ENCODE measurements at places on chromosomes 12 and 14.
A peak's percentile ranks its signal among the peaks of the same experiment; 100 is the strongest.

DNA sequence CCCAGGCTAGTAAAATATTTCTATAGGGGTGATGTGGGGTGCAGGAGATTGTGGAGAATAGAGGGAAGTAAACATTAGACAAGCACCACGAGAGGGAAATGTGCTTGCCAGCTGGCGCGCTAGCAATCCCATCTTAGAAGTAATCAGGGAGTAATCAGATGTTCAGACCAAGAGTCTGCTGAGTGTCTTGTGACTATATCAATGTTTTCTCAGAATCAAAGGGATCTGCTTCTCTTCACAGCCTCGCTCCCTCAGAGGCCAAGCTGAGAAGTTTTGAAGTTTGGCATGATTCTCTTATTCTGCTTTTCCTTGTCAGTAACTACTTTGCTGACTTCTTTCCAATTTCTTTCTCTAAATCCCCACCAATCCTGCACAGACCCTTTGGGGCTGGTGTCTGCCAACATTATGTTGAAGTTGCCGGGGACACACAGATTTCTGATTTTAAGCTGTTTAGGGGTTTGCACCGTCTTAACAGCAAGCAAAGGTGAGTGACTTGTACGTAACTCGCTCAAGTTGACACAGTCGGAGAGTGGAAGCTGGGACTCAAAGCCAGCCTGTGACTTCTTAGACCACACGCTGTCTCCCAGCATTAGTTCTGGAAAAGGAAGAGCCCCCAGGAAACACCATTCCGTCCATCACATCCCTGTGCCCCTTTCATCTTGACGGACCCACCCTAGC, 22.0 kb upstream of the TSPAN9 start:
- DNase-seq, result no peak

DNA sequence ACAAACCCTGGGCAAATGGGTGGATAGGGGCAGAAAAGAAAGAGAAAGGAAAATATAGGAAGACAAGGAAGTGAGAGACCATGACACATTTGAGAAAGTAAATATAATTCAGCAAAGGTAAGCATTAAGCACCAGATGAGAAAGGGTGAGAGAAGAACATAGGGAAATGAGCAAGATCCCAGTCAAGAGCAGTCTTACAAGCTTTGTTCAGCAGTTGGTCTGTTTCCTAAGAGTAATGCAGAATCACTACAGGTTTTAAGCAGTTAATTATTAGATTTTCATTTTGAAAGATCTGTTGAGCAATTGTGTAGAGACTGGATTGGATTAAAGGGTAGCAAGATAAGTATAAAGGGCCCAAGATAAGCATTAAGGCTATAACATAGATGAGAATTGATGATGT, 146.3 kb downstream of the PLCZ1 start:
- DNase-seq, result no peak

GRCh38 chr14:81529391-81529790, 4.3 kb downstream of the SEL1L start:
- DNase-seq, result no peak

DNA sequence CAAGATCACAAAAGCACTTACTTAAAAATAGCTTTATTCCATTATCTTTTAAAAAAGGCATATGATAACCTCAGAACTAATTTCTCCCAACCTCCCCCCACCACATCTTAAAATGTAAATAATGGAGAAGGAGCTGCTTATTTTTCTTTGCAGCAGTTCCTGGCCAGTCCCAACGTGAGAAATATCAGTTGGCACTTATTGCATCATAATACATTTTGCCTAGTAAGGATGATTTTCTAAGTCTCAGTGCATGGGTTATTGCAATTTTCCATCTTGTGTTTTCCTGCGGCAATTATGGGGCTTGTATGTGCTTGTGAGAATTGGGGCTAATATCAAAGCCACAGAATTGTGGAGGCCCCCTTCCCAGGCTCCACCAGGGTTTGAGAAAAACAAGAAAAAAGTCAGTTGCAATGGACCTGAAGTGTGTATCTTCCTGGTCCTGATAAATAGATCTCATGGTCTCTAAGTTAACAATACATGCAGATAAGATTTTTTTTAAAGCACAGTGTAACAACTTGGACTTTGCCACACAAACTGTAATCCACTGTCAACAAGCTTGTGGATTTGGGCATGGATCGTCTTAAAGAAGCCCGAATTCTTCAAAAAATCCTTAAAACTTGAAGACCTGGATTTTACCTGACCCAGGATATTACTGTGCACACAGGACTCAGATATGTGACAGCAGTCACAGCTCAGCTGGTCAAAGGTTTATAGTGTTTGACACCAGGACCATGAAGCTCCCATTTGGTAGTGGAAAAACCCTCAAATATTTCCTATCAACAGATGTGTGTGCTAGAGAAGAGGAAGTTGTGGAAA, 2.8 kb upstream of the WSB2 start:
- no peak for DNase-seq

DNA sequence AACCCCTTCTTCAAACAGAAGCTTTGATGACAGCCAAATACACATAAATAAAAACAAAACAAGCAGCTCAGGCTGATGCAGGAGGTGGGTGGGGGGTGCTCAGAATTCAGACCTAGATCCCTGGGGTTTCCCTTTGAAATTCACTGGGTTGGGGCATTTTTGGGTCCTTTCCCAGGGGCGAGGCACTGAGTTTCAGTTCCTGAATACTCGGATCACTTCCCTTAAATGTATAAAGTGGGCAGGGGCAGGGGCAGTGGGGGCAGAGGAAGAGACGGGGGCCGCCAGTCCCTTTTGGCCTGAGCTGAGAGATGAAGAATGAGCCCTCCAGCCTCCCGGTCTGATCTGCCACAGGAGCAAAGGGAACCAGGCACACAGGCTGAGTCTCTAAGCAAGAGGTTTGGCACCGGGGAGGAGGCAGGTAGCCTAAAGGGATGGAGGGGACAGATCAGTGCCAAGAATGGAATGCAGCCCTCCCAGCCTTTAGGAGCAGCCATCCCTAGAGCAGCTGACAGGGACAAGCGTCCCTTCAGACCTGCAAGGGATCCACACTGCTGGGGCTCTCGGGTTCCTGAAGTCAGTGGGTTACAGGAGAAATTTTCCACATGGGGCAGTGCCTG, 20.3 kb downstream of the KDM2B start:
- DNase-seq, result peak; percentile 72

GRCh38 chr12:91179315-91179714, 3.3 kb downstream of the DCN start:
- DNase-seq, result no peak

DNA sequence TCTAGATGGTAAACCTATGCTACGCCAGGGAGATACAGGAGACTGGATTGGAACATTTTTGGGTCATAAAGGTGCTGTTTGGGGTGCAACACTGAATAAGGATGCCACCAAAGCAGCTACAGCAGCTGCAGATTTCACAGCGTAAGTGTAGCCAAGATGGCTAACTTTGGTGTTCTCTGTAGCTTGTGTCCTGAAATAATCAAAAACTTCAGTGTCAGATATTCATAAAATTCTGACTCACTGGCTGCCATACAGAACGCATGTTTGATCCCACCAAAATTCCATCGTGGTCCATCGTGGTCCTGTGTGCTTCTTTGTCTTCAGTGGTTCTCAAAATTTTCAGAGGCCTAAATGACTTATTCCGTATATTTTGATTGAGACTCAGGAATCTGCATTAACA, 1.3 kb downstream of the STRAP start:
- DNase-seq, result no peak

GRCh38 chr12:90280033-90280432, 571.4 kb upstream of the ATP2B1 start:
- no peak for DNase-seq

GRCh38 chr12:128994856-128995255, 141.6 kb downstream of the GLT1D1 start:
- no peak for DNase-seq

DNA sequence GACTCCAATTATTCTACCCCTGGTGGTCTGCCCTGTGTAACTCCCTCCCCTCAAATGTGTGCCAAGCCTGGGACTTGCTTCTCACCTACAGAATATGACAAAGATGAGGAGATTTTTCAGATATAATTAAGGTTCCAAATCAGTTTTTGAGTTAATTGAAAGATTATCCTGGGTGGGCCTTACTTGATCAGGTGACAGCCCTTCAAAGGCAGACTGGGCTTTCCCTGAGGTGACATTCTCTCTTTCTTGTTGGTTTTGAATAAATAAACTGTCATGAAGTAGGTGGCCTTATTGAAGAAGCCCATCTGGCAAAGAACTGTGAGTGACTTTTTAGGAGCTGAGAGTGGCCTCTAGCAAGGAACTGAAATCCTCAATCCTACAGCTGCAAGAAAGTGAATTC, 106.0 kb downstream of the BRMS1L start:
- DNase-seq, result no peak

DNA sequence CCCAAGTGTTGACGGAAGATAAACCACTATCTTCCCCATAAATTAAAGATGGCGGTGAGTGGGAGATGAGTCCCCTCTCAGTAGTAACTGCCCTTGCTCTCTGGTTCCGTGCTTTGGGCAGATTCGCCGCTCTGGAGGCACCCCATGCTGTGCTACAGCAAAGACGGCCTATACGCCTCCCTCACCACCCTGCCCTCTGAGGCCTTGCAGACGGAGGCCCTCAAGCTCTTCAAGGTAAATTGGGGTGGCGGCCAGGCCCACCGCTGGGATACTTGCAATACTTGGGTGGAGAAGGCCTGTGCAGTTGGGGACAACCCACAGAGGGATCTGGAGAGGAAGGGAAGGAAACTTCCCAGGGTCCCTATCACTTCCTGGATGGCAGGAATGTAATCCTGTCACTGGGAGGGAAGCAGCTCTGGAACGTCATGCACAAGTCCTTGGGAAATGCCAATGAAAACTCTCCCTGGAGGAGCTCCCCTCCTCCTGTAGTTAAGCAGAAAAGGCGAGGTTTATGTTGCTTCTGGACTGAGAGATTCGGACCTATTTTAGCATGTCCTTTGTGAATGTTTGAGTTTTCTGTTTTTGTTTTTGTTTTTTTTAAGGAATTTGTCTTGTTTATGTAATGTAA, 22.8 kb downstream of the PIGH start:
- DNase-seq, result no peak

DNA sequence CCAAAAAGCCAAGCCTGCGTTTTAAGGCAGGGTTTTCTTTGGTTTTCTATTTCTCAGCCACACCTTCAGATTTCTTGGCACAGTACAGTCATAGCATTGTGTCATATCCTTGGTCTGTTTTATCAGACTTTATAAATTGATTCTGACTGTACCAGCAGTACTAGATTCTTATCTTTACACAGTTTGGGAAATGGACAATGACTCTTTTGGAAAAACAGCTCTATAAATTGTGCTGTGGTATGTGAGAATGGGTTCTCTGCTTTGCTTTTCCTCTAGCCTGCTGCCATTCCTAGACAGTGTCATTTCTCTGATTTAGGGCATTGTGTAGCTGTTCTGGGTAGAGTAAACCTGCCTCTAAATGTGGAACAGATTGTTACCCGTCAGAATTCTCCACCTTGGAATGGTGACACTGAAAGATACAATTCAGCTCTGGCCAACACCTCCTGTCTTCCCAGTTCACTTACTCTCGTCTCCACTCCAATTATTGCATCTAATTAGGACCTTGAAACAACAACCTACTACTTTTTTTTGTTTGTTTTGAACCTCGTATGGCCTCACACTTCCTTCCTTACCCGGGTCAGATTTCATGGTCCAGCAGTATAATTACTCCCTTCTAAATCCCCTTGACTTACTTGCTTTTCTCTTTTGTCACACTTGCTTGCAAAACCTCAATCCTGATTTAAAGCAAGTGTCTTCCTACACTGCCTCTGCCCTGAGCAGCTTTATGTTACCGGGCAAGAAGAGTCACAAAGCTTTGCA, 226.3 kb downstream of the ERC1 start:
- no peak for DNase-seq

DNA sequence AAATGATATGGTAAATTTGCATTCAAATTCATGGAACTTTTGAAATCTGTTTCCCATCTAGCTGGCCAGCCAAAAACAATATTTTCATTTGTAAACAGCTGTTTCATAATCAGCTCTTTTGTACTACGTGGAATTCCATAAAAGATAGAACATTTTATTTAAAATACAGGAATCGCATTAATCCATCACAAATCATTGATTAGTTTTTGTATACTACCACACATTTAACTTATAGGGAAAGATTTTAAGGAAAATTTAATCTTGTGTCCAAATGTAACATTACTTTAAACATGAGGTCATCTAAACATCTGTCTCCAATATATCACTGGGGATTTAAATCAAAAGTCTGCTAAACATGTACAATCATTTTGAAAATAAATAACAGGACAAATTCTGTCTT, 33.5 kb downstream of the SLC25A21 start:
- DNase-seq, result no peak

DNA sequence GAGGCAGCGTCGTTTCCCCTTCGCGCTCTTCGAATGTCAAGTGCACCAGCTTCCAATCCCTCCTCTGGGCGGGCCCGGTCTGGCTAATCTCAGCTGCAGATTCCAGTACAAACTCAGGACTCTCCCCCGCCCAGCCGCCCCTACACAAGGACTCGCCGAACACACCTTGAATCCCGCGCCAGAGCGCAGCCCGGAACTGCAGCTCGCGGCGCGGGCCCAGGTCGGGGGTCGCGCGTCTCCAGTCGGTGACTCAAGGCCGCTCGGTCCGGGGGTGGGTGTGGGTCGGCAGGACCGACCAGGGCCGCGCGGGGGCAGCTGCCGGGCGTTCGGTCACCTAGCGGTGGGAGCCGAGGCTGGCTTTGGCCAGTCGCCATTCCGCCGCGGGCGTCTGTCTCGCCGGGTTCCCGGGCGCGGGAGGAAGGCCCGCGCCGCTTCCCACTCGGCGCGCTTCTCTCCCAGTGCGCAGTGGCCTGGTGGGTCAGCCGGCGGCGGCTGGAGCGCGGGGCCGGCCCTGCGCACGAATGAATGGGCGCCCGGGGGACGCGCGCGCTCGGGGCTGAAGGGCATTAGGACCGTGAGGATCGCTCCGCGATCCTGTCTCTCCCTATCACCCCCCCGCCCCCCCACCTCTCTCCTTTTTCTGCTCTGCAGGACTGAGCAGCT, at the start of gene GALNT16:
Gene GALNT16 (plus strand): TSS at position 632 of the 663 bp plus-strand sequence. CDS start 133 bp downstream, outside the sequence.
- DNase-seq, result peak; percentile 60

DNA sequence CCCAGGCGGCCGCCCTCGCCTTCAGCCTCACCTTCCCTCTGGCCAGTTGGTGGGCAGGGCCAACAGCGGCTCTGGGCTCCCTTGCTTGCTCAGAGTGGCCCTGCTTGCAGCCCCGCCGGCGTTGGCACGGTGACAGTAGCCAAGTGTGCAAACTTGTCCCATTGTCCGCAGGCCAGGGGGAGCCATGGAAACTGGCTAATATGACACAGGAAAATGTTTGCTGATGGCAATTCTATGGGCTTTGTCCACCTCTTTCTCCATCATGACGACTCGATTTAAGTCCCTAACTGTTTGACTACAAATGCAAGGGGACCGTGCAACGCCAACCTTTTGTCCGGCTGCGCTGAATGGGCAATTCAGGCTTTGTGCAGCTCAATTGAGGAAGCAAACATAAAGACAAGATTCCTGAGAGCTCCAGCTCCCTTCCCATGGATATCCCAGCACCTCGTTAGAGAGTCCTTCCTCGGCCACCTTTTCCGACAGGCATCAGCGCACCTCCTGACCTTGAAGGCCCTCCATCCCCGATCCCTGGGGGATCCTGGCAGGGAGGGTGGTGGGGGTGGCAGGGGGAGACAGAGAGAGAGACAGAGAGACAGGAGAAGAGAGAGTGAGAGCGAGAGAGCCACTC, 785 bp upstream of the FAM181A start:
- no peak for DNase-seq

GRCh38 chr14:69760810-69761209, 6.1 kb upstream of the SRSF5 start:
- no peak for DNase-seq

All from GM13977 (cell line).